T-helper 17 cell (primary cell): ENCODE measurements at places on chromosomes 6 and 20. TPM values are rescaled to one million over a fixed set of nuclear protein-coding genes. Genes with fewer than 3 reads are reported as not detected.

- peaks cover 4% of the 10 kb centered on the region for H3K4me1 ChIP-seq
- no peak overlapping the region for H3K4me3 ChIP-seq
- H3K27ac ChIP-seq = peak overlapping the region; percentile 51
- no peak for DNase-seq
- H3K27me3 ChIP-seq = no peaks in the 10 kb centered on the region
Observed at GRCh38 chr20:49880177-49880576, 35.2 kb downstream of the SPATA2 start.

GRCh38 chr6:22146678-22146930 lies 150.2 kb downstream of the PRL start:
- H3K27ac ChIP-seq = no peak overlapping the region
- H3K4me1 ChIP-seq = no peaks in the 10 kb centered on the region
- DNase-seq = no peak
- peaks cover 19% of the 10 kb centered on the region for H3K27me3 ChIP-seq
- peak overlapping the region; percentile 13 for H3K4me3 ChIP-seq
- no peaks in the 10 kb centered on the region for H3K36me3 ChIP-seq

SLC2A10 gene
- not detected for total RNA-seq

DNA sequence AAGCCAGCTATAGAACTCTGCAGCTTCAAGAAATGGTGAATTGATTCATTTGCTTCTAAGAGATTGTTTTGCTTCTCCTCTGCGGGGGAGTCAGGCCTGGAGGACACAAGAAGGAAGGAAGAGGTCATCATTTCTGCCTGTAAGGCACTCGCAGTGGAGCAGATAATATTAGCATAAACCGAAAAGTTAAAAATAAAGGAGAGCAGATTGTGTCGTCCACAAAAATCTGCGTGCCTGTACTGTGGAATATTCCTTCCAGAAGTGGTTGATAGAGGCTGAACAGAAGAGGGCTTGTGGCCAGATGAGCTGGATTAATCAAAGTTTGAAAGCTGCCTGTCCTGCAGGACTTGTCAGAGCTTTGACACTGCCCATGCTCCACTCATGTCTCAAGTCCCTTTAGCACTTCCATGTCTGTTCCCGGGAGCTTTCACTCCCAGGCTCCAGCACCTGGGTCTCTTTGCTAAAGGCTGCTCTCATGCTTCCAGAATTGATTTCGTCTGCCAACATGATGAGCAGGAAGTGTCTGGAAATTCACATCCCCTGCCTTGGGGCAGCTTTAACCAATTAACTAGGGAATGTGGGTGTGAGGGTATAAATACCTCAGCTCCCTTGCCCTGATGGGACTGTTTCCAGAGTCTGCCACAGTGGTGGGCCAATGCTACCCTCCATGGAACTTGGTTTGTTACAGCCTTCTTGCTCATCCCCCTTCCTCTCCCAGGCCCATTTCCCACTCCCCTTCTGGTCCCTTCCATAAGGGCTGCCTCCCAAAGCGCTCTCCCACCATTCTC lies 65.1 kb upstream of the STX16 start:
- peaks cover 38% of the 10 kb centered on the region for H3K27me3 ChIP-seq
- peaks cover 4% of the 10 kb centered on the region for H3K36me3 ChIP-seq
- DNase-seq = no peak
- no peak overlapping the region for H3K4me3 ChIP-seq
- H3K27ac ChIP-seq = no peak overlapping the region

TFAP2C gene
- not detected for total RNA-seq

PBOV1 gene
- total RNA-seq = not detected

DNA sequence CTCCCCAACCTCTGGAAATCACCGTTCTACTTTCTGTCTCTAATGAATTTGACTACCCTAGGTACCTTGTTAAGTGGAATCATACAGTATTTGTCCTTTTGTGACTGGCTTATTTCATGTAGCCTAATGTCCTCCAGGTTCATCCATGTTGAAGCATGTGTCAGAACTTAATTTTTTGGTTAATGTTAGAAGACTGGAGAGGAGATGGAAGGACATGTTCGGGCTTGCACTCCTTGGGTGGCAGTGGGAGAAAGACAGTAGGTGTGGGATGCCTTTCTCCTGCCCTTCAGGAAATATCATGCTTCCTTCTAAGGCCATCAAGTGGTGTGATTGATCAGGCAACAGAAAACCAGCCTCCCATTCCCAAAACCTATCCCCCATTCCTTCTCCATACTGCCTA lies 61.1 kb upstream of the RNF144B start:
- H3K36me3 ChIP-seq = no peaks in the 10 kb centered on the region
- DNase-seq = no peak
- H3K27ac ChIP-seq = peak overlapping the region; percentile 24

DNA sequence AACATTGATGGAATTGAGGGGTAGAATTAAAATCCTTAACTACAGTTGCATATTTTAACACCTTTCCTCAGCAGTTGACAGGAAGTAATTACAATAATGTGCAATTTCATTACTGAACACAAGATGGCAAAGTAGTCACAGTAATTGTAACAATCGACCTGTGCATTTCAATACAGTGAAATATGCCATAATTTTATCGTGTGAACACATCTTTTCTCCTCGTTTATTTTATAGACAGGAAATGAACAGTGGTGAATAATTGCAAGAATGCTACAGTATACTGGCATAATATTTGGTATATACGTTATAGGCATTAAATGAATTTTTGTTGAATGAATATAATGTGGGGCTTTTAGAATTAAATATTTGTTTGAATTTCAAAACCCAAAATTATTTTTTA lies 25.0 kb downstream of the CYB5R4 start:
- no peaks in the 10 kb centered on the region for H3K27me3 ChIP-seq
- H3K4me3 ChIP-seq = no peak overlapping the region
- no peak overlapping the region for H3K27ac ChIP-seq
- DNase-seq = no peak
